ENCODE measurements at places on chromosomes 3 and 15. TPM values are rescaled to one million over a fixed set of nuclear protein-coding genes. Genes with fewer than 3 reads are reported as not detected.

DNA sequence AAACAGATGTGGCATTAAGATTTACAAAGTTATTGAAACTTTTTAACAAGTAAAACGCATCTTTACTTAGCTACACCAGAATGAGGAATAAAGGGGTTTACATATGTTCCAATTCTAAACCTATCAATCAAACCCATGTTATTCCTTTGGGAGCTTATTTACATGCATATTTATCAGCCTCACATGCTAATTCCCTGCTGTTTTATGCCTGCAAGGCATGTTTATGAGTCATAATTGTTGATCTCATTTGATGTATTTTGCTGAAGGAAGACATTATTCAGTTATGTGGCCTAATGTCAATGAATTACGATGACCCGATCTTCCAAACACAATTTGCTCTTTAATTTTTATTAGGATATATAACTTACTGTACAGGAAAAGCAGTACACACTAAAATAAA lies 272.9 kb downstream of the TBC1D5 start:
- no peak overlapping the region for H3K4me3 ChIP-seq
- H3K27me3 ChIP-seq = no peaks in the 10 kb centered on the region
- H3K36me3 ChIP-seq = peaks cover 7% of the 10 kb centered on the region
- no peak for DNase-seq
- H3K4me1 ChIP-seq = no peaks in the 10 kb centered on the region
- no peak overlapping the region for H3K27ac ChIP-seq

- H3K27me3 ChIP-seq = no peaks in the 10 kb centered on the region
- DNase-seq = peak; percentile 66
- H3K36me3 ChIP-seq = no peaks in the 10 kb centered on the region
- peak overlapping the region; percentile 67 for H3K4me3 ChIP-seq
- H3K27ac ChIP-seq = peak overlapping the region; percentile 90
- H3K4me1 ChIP-seq = peaks cover 55% of the 10 kb centered on the region
Observed at GRCh38 chr3:51391566-51392354, 675 bp downstream of the RBM15B start.

The TMEM108 gene
- not detected for total RNA-seq

DNA sequence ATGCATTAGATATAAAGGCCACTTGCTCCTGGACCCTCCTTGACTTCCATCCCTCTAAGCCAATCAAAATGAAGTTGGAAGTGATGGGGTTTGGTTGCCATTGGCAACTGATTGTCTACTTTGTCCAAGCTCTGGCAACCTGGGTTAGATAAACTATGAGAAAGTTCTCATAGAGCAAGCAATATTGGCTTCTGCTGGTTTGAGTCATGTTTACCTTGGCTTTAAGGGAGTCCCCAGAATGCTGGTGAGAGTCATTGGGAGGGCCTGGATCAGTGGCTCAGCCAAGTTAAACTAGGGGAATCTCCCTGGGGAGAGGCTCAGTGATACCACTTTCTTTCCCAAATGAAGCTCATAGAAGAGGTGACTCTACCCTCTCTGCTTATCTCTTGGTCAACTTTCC lies 176.3 kb upstream of the ROPN1 start:
- no peak overlapping the region for H3K27ac ChIP-seq
- H3K4me3 ChIP-seq = no peak overlapping the region
- H3K4me1 ChIP-seq = no peaks in the 10 kb centered on the region
- H3K27me3 ChIP-seq = peaks cover 13% of the 10 kb centered on the region
- DNase-seq = no peak

DNA sequence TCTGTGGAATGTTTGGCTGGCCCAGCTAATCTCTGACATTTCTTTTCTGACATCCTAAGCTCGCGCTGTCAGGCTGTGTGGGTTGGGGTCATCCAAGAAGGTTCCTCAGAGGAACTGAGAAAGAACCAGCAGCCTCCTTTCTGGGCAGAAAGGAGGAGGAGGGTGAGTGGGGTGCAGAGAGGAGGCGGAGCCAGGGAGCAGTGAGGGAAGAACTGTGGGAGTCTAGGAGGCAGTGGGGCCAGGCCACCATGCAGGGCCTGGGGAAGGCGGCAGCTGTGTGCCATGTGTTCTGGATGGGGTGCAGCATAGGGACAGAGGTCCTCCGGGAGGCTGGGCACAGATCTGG lies 5.3 kb downstream of the SEMA7A start:
- peaks cover 52% of the 10 kb centered on the region for H3K4me1 ChIP-seq
- H3K4me3 ChIP-seq = no peak overlapping the region
- peaks cover 2% of the 10 kb centered on the region for H3K36me3 ChIP-seq
- H3K27ac ChIP-seq = peak overlapping the region; percentile 56

DNA sequence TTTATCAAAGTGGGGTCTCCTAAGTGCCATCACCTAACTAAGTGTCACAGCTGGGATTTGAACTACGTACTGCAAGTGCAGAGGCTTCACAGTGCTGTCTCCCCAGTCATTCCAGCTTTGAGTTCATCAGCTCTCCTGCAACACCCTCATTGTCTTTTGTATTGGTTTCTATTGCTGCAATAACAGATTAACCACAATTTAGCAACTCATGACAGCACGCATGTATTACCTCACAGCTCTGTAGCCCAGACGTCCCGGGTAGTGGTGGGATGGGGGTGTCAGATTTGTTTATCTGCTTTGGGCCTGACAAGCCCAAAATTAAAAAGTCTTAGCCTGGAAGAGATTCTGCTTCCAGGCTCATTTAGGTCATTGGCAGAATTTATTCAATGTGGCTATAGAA lies 220.5 kb upstream of the LRRN1 start:
- DNase-seq = no peak
- no peak overlapping the region for H3K4me3 ChIP-seq
- H3K27ac ChIP-seq = no peak overlapping the region
- no peaks in the 10 kb centered on the region for H3K27me3 ChIP-seq

The CLRN1 gene
- total RNA-seq = not detected

- no peak overlapping the region for H3K27ac ChIP-seq
- no peaks in the 10 kb centered on the region for H3K36me3 ChIP-seq
- DNase-seq = no peak
- no peaks in the 10 kb centered on the region for H3K4me1 ChIP-seq
- peaks cover 22% of the 10 kb centered on the region for H3K27me3 ChIP-seq
Observed at GRCh38 chr3:58722561-58722960, 56.0 kb upstream of the FAM3D start.

DNA sequence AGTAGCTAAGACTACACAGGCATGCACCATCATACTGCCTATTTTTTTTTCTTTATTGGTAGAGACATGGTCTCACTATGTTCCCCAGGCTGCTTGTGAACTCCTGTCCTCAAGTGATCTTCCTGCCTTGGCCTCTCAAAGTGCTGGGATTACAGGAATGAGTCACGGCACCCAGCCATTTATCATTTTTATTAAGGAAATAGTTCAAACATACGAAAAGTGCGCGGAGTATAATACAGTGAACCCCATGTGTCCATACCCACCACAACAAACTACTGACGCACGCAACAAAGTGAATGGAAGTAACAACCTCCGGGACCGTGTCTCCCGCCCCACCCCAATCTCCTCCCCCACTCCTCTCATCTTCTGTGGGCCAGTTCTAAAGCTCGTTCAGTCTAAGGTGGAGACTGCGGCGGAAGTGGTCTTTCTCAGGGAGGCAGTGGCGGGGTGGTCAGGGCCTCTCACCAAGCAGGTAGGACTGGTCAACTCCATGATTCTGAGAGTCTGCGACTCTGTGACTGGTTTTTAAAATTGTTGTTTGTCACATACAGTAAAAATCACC lies 42.1 kb downstream of the DNAJB8 start:
- no peaks in the 10 kb centered on the region for H3K36me3 ChIP-seq
- no peaks in the 10 kb centered on the region for H3K4me1 ChIP-seq
- no peak overlapping the region for H3K27ac ChIP-seq
- H3K4me3 ChIP-seq = no peak overlapping the region
- DNase-seq = no peak
- H3K27me3 ChIP-seq = peaks cover 9% of the 10 kb centered on the region

- peaks cover 24% of the 10 kb centered on the region for H3K27me3 ChIP-seq
- H3K4me1 ChIP-seq = peaks cover 10% of the 10 kb centered on the region
- H3K4me3 ChIP-seq = no peak overlapping the region
Observed at GRCh38 chr3:134371542-134372324, 2.5 kb downstream of the AMOTL2 start.

DNA sequence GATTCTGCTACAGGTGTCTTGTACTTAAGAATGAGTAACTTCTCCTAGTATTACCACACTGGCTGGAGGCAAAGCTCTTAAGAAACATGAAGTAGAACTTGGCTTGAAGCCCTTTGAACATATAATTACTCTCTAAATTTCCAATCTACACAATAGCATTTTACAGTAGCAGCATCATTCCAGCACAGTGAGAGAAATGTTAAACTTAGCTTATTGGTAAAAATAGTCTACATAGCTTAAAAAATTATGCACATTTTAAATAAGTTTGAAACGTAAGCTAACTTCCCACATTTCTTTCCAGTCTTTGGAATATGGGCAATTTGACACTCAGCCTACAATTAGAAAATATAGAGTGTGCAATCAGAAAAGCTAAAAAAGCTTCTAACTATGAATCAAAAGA lies 32.8 kb upstream of the TOP2B start:
- no peak overlapping the region for H3K4me3 ChIP-seq
- no peaks in the 10 kb centered on the region for H3K36me3 ChIP-seq
- H3K4me1 ChIP-seq = no peaks in the 10 kb centered on the region
- H3K27me3 ChIP-seq = peaks cover 4% of the 10 kb centered on the region
- H3K27ac ChIP-seq = no peak overlapping the region

GRCh38 chr3:145911016-145911415 lies 250.0 kb downstream of the PLOD2 start:
- no peaks in the 10 kb centered on the region for H3K27me3 ChIP-seq
- H3K4me1 ChIP-seq = no peaks in the 10 kb centered on the region
- no peak overlapping the region for H3K4me3 ChIP-seq
- H3K36me3 ChIP-seq = no peaks in the 10 kb centered on the region
- no peak for DNase-seq
- no peak overlapping the region for H3K27ac ChIP-seq

- H3K4me3 ChIP-seq = no peak overlapping the region
- H3K27ac ChIP-seq = no peak overlapping the region
- no peaks in the 10 kb centered on the region for H3K36me3 ChIP-seq
Observed at GRCh38 chr15:68432441-68433064, 590 bp upstream of the ITGA11 start.

The DPPA4 gene
- total RNA-seq = 2.2 TPM

- peaks cover 2% of the 10 kb centered on the region for H3K4me1 ChIP-seq
- no peak overlapping the region for H3K27ac ChIP-seq
- no peaks in the 10 kb centered on the region for H3K36me3 ChIP-seq
Observed at GRCh38 chr3:129942296-129942695, 32.2 kb upstream of the TRH start.

The CDCP1 gene
- not detected for total RNA-seq

GRCh38 chr3:133469140-133469731 lies 69.4 kb downstream of the BFSP2 start:
- no peak overlapping the region for H3K4me3 ChIP-seq
- H3K27ac ChIP-seq = no peak overlapping the region
- H3K4me1 ChIP-seq = peaks cover 29% of the 10 kb centered on the region
- peaks cover 3% of the 10 kb centered on the region for H3K36me3 ChIP-seq

GRCh38 chr3:9178697-9179096 lies 70.7 kb downstream of the SRGAP3 start:
- no peaks in the 10 kb centered on the region for H3K27me3 ChIP-seq
- H3K36me3 ChIP-seq = peaks cover 5% of the 10 kb centered on the region
- no peak overlapping the region for H3K4me3 ChIP-seq
- no peak for DNase-seq

GRCh38 chr3:45612918-45613602 lies 18.5 kb downstream of the LIMD1 start:
- H3K36me3 ChIP-seq = peaks cover 64% of the 10 kb centered on the region
- no peak overlapping the region for H3K27ac ChIP-seq
- H3K4me3 ChIP-seq = no peak overlapping the region

GRCh38 chr3:129352045-129352444 lies 73.4 kb downstream of the HMCES start:
- no peaks in the 10 kb centered on the region for H3K4me1 ChIP-seq
- no peak overlapping the region for H3K27ac ChIP-seq
- no peaks in the 10 kb centered on the region for H3K36me3 ChIP-seq
- peak overlapping the region; percentile 62 for H3K4me3 ChIP-seq
- peaks cover 14% of the 10 kb centered on the region for H3K27me3 ChIP-seq
- no peak for DNase-seq

The VEPH1 gene
- not detected for total RNA-seq

DNA sequence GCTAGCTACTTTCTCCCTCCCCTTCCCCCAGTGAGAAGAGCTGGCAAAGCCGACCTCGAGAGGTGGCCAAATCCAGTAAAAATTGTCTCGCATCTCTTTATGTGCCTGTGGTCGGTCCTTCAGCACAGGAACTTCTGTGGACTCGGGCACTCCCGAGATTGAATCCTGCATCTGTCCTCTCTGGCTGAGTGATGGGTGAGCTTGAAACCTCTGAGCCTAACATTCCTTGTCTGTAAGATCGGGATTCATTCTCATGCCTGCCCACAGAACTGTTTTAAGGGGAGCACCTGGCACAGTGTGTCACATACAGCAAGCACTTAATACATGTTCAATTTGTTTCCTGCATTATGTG lies 11.3 kb downstream of the CX3CR1 start:
- H3K4me3 ChIP-seq = no peak overlapping the region
- H3K36me3 ChIP-seq = no peaks in the 10 kb centered on the region
- no peak overlapping the region for H3K27ac ChIP-seq
- no peak for DNase-seq

DNA sequence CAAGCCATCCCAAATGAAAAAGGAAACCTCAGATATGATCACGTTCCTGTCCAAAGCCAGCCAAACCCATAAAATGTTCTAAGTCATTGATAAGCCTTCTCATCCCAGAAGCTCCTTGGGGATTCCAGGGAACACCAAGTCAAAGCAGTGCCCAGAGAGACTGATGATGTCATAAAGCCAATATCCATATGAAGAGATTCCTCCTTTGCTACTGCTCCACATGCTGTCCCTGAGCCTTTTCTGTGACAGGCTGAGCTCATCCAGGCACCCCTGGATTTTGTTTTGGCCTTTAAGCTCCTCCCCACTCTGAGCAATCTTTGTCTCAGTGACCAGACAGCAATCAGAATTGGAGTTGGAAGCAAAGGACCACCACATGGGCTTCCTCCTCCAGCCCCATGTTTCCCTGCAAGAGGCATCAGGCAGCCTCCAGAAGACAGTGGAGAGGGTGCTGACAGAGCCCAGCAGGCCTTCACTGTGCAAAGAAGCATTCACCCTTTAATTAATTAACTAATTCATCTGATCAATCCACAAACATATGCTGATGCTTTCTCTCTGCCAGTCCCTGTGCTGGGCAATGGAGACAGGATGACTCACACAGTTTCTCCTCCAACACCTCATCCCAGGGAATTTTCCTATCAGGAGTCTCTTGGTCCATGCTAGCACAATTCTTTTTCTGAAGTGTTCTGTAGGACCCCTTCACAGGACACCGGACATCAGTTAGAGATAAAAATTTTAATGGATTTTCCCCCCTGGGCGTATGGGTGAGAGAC lies 25.0 kb downstream of the MEX3B start:
- no peak overlapping the region for H3K27ac ChIP-seq
- H3K4me1 ChIP-seq = no peaks in the 10 kb centered on the region
- peaks cover 15% of the 10 kb centered on the region for H3K27me3 ChIP-seq
- H3K36me3 ChIP-seq = no peaks in the 10 kb centered on the region
- no peak for DNase-seq
- no peak overlapping the region for H3K4me3 ChIP-seq

The CPEB1 gene
- 2.2 TPM for total RNA-seq
